ENCODE measurements at places on chromosomes 12 and 14.
A peak's percentile ranks its signal among the peaks of the same experiment; 100 is the strongest.

DNA sequence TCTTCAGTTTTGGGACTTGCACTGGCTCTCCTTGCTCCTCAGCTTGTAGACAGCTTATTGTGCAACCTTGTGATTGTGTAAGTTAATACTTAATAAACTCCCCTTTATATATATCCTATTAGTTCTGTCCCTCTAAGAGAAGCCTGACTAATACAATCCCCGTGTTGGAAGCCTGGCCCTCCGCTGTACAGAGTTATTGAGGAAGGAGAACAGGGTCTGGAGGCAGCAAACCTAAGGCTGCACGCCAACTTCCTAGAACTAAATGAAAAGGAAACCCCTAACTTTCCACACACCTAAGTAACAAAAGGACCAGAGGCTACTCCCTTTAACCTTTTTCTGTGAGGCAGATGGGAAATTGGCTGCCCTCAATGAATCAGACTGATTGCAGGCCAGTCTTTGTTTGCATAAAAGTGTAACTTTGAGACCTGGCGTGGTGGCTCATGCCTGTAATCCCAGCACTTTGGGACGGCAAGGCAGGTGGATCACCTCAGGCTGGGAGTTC, 42.6 kb upstream of the LIMA1 start:
- DNase-seq = no peak

GRCh38 chr14:22837750-22838538, 1.6 kb downstream of the MMP14 start:
- DNase-seq = no peak

DNA sequence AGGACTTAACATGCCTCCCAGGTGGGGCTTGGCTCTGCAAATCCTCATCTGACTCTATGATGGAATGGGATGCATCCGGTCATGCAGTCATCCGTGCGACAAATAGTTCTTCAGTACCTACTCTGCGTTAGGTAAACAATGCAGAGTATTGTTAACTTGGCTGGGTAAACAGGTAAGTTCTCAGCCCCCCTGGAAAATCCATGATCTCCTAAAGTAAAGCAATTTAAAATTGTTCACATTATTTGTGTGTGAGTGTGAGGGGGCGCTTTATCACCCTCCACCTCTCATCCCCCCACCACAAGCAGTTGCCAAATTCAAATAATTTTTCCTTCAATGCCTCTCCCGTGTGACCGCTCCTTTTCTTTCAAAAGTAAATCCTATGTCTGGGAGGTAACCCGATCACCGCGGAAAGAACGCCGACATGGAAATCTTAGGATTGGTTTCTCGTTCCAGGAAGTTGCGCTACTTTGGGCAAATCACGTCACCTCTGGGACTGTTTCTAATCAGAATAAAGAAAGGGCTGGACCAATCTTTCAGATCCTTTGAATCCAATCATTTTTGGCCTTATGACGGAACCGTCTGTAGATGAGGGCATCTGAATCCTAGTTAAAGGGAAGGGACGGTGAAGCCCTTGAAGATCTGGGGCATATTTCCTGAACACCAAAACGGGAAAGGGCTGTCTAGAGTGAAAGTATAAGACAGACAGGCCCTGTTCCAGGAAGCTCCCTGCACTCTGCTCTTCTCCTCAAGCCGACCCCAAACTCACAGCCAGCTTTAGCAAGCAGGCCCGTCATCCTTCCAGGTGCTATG, 44.0 kb upstream of the SINHCAF start:
- DNase-seq = no peak

DNA sequence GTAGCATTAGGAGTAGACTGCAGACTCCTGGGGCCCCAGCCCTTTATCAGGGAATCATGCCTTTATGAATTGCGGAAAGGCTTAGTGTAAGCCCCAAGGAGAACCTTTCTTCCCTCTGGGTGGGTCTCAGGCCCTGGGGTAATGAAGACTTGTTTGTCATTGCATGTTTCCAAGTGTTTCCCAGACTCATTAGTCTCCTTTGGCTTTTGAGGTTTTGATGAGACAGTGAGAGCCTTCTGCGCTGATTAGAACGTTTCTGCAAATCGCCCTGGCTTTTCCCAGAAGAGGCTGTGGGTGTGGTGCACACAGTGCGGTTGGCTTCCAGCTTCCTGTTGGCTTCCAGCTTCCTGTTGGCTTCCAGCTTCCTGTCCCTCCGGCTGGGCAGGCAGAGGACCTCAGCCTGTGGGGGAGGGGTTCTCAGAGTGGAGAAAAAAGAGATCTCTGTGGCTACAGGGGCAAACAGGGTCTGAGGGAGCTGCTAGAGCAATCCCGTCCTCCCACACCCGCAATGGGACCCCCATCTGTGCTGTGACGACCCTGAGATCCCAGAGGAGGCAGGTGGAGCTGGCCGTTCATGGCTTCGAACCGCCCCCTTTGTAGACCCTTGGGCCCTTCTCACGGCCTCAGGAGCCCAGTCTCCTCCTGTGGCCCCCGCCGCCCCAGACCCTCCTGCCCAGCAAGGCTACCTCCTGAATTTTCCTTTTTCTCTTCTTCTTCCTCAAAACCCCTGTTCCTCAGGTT, 42.1 kb downstream of the GPR68 start:
- peak; percentile 56 for DNase-seq

DNA sequence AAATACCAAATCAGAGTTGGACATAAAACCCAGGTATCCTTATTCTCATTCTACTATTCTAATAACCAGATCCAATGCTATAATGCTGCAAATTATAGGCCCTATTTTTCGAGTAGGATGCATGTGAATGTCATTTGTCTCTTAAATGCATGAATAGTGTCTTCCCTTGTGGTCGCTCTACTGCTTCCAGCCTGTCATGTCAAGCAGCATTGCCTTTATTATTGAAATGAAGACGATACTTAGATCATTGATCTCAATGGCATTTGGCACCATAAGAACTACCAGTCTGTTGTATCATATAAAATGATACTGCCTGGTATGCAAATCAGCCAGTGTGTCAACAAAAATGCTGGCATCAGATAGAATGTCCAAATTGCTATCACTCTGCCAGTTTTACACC, 649.1 kb downstream of the DIO2 start:
- DNase-seq = no peak

Measured in inflammatory macrophage treated with lipopolysaccharide for 4 hours (primary cell).